ENCODE measurements at places on chromosomes 2 and 18.

- DNase-seq, result no peak
Measured at GRCh38 chr2:138536740-138537139, 35.2 kb downstream of the SPOPL start.

DNA sequence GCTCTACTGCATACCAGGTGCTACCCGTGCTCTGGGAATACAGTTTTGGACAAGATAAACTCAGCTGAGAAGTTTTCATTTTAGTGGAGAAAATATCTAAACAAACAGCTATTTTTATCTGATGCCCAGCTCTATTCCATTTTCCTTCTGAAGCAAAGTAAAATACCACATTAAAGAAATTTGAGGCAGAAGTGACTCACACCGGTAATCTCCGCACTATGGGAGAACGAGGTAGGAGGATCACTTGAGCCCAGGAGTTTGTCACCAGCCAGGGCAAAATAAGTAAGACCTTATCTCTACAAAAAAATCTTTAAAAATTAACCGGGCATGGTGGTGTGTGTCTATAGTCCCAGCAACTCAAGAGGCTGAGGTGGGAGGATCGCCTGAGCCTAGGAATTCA lies 416.2 kb upstream of the LYPD1 start:
- DNase-seq, result no peak

DNA sequence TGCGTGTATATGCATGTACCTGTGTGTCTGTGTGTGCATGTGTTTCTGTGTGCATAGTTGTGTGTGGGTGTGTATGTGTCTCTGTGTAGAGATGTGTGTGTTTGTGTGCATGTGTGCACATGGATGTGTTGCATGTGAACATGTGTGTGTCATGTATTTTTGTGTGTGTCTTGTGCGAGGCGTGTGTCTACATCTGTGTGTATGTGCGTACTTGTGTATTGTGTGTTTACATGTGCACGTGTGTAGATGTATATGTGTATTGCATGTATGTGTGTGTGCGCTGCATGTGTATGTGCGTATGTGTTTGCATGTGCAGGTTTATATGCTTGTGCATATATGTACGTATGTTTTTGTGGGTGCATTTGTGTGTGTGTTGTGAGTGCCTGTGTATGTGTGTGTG lies 735.2 kb downstream of the GALR1 start:
- no peak for DNase-seq

DNA sequence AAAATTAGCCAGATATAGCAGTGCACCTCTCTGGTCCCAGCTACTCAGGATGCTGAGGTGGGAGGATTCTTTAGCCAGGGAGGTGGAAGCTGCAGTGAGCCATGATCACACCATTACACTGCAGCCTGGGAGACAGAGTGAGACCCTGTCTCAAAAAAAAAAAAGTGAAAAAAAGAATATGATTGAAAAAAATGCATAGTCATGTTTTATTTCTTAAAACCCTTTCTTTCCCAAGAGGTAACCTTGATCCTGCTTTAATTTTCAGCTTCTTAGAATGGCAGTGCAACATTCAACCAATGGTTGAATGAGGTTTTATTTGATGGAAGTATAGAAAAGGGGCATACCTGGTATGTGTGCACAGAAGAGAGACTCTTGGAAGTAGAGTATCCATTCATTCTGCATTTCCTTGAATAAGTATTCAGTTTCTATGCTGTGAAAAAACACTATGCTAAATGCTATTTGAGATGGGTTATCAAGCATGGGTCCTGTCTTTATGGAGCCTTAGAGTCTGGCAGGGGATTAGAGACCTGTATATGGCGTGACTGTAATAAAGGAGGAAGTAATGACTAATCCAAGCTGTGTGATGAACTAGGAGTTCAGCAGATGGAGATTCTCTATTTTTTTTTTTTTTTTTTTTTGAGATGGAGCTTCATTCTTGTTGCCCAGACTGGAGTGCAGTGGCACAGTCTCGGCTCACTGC lies 146.3 kb downstream of the WDSUB1 start:
- DNase-seq, result no peak

DNA sequence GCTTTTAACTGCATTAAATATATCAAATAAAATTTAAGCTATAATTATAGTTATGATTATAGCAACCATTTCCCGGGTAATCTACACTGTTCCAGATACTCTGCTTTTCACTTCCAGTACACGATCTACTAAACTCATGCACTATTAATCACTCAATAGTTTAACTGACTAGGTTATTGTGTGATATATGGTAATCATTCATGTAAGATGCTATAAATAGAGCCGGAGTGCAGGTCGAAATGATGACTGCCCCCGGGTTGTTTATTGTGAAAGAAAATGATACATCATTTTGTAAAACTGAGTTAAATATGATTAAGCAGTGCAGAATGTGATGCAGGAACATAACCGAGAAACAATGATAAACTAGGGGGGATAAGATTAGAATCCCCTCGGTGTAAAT lies 434.6 kb upstream of the DSEL start:
- no peak for DNase-seq

- no peak for DNase-seq
Measured at GRCh38 chr2:203625701-203626100, 80.7 kb upstream of the CD28 start.
